NCI-H1092 (cell line): ENCODE measurements at places on chromosomes 2 and 18.

DNA sequence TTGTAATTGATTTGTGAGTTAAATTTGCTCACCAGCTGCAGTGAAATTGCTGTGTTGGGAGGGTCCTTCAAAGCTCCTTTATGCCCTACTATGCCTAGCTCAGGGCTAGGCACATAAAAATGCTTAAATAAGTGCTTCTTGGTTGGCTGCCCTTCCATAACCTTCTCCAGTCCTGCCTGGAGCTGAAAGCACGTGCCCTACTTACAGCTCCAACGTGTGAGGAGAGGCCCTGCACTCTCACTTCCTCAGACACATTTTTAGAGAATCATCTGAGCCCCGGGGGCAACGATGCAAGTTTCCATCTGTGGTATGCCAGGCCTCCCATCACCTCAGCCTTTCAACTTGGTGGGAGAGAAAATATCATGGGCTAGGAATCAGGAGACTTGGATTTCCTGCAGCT lies 202.7 kb downstream of the BCL11A start:
- no peak for DNase-seq

- no peak for DNase-seq
Observed at GRCh38 chr18:21361307-21361880, 119.4 kb downstream of the GREB1L start.

- DNase-seq, result no peak
Observed at GRCh38 chr2:204645018-204645773, 99.9 kb downstream of the PARD3B start.

- DNase-seq, result no peak
Observed at GRCh38 chr2:206915121-206915520, 24.2 kb upstream of the CPO start.
